ENCODE measurements at places on chromosomes 3 and 15.

GRCh38 chr3:128463771-128464170, 2.9 kb downstream of the DNAJB8 start:
- no peak for DNase-seq

DNA sequence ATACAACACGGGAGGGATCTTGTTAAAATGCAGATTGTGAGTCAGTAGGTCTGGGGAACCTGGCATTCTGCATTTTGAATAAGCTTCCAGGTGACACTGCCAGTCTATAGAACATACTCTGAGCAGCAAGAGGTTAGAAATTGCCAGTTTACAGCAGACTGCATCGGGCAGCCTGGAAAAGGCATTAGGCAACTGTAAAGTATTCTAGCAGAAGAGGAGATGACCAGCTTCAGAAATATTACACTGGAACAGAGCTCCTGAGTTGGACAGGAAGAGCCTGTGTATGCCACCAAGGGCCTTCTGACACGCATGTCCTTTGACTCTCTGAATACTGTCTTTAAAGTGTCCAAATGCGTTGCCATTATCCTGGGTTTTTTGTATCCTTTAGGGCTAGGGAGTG, 2.5 kb upstream of the ACAN start:
- DNase-seq = no peak

DNA sequence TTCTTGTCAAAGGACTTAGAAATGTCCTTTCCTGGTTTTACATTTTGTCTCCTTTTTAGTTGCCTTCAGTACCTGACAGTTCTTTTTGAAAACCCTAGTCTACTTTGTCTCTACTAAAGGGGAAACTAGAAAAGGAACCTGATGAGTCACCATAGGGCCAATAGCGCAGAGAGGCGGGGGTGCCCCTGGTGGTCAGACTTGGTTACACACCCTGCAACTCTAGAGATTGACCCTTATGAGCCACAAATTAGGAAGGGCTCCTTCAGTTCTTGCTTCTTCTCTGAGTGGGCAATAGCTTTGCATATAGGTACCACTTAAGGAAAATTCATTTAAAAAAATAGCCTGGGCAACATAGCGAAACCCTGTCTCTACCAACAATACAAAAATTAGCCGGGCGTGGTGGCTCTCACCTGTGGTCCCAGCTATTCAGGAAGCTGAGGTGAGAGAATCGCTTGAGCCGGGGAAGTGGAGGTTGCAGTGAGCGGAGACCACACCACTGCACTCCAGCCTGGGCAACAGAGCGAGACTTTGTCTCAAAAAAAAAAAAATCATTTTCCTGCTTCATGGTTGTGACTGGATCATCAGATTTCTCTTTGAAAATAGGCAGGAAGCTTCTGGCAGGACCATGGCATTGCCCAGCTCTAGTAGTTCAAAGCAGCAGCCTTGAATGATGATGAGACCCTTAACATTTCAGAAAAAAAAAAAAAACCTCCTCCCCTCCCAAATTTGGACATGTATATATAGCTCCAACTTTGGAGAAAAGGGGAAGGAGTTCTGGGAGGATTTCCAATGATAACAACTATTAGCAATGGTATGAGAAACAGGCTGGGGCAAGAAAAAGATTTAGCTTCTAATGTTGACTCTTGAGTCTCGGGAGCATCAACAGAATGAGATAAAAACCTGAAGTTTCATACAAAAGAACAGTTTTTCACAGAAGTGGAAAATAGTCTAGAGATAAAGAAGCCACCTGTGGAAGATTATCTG, 45.2 kb upstream of the RASA2 start:
- DNase-seq = peak; percentile 50

- DNase-seq = no peak
Measured at GRCh38 chr3:31377045-31377642, 155.6 kb upstream of the STT3B start.

- DNase-seq = no peak
Measured at GRCh38 chr15:92981333-92981732, 81.2 kb downstream of the CHD2 start.

DNA sequence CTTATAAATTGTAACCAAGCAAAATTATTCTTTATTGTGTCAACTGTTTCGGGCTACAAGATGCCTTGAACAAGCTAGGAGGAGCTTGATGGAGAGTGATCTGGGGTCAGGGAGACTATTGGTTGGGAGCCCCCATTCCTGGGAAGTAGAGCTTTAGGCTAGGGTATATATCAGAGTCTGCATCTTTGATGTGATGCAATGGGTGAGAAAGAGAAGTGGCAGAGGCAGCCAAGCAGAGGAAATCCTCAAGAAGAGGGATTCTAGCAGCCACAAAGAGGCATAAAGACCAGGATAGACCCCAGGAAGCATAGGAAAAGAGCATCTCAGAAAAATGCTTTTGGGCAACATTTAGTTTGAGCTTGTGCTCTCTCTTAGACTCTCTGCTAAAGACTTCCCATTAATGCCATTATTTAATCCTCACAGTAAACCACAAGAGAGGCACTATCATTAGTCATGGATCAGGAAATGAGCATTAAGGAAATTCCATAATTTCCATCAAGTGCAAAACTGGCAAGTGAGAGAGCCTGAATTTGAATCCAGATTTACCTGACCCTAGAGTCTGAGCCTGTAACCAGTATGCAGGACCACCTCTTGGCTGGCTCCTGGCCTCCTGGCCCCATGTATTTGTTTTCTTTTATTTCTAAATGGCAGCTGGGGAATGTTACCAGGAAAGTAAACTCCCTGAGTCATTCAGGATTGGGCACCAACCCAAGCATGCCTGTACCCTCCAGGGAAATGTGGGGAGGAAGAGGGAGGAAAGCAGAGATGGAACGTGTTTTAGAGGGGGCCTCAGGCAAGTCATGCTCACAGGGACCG, 118.7 kb downstream of the RPL22L1 start:
- no peak for DNase-seq

GRCh38 chr3:118199044-118199443, 835.6 kb downstream of the IGSF11 start:
- no peak for DNase-seq

- no peak for DNase-seq
Measured at GRCh38 chr3:58260261-58260731, 22.7 kb downstream of the ABHD6 start.

GRCh38 chr3:17974206-17974841, 231.9 kb upstream of the TBC1D5 start:
- no peak for DNase-seq

GRCh38 chr3:123357275-123357674, 91.6 kb downstream of the ADCY5 start:
- DNase-seq = no peak

DNA sequence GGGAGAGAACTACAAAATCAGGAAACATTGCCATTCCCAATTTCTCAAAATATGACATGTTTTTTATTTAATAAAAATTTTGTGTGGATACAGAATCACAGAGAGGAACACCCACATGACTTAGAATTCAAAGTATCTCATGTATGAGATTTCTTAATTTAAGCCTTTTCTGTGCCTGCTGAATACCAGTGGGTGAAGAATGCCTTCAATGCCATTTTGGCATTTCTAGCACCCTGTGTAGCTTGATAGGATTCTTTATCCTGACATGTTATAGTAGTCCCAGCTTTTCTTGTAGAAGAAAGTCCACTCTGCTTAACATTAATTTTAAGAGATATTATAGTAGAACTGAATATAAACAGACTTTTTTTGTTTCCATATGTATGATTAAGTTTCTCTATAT, 3.1 kb upstream of the SLMAP start:
- no peak for DNase-seq

DNA sequence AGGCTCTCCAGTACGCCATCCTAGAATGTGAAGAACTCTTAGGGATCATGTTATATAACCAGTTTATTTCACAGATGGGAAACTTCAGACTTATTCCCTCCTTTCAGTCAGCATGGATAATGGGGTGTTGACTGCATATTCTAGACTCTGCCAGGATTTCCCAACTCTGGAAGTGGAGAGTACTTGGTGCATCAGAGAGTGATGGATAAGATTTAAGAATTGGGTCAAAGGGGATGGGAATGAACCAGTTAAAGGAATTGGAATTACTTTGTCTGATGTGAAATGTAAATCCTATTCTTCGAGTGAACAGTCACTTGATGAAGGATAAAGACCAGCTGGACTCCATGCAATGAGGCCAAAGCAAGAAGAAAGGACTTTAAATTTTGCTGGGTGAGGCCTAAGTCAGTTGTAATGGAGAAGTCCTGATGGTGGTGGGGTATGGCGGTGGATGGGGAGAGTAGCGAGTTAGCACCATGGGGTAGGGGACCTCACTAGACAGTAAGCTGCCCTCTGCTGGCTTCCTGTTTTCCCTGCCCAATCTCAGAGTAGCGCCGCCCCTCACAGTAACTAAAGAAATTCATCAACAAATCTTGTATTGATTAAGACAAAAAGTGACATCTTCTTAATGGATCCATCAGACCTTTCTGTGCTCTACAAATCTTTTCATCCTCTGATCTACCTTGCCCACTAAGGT, 7.3 kb upstream of the CACNA1D start:
- DNase-seq = no peak

DNA sequence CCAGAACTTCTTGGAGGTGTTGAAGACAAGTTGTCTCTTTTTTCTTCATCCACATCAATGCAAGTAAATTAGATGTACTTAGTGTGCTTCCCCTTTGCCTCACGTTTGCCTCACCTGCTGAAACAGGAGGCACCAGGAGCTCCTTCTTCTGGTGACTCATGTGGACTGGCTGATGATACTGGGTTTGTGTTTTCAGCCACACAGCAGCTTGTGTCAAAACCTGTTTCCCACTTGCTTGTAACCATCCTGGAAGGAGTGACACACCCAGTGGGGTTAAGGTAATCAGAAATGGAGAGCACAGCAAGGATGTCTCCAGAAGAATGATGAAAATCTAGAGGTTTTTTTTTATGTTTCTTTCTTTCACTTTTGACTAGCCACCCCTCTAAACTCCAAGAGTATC, 143.3 kb upstream of the RBMS3 start:
- no peak for DNase-seq

GRCh38 chr3:87949189-87949878, 109.5 kb downstream of the CGGBP1 start:
- no peak for DNase-seq

DNA sequence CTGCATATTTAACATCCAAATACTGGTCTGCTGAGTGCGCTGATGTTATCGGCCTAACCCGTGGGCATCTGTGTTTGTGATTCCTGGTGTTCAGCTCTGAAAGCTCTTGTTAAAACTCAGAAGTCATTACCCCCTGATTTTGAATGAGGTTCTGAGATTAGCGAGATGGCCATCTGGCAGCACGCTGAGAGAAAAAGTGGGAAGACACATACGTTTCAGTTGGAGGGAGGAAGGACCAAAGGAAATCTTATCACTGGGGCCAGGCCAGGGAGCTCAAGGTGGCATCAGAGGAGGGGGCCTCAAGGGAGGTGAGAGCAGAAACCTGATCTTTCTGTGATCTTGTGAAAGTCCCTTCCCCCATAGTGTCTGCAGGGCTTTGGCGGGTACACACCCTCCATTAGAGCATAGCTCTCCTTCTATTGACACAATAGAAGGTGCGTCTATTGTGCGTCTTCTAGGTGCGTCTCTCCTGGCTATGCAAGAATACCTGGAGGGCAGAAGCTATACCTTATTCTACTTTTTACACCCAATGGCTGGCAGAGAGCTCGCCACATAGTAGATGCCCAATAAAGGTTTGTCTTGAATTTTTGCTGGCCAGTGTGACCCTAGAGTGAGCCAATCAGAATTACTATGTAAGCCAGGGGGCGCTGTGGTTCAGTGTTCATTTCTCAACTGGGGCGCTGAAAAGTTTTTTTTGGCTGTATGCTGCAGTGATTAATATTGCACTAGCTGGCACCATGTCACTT, 182.4 kb downstream of the SHQ1 start:
- peak; percentile 8 for DNase-seq

DNA sequence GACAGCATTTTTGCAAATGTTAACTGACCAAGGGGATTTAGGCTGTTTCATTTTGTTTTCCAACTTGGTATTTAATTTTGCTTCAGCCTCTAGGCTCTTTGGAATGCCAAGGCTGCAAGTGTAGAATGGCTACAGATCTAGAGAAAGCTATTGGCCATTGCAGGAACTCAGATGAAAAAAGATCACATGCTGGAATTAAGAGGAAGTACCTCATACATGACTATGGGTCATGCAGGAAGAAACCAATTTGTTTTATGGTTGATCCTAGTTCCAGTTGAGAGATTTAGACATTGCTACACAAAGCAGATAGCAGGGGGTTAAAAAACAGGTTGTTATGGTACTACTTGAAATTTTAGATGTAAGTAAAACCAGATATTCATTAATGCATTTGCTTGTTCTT, 12.7 kb upstream of the CLDN16 start:
- DNase-seq = no peak

- DNase-seq = no peak
Measured at GRCh38 chr15:39598186-39598850, 17.4 kb downstream of the THBS1 start.

GRCh38 chr3:49471856-49472495, 1.9 kb downstream of the DAG1 start:
- DNase-seq = no peak

- no peak for DNase-seq
Measured at GRCh38 chr3:98979296-98979695, 77.8 kb upstream of the DCBLD2 start.

GRCh38 chr3:20160230-20160629, 25.8 kb downstream of the SGO1 start:
- DNase-seq = no peak

GRCh38 chr15:55475842-55476241, 32.2 kb downstream of the DNAAF4 start:
- DNase-seq = no peak

- peak; percentile 29 for DNase-seq
Measured at GRCh38 chr3:196502775-196503195, 783 bp downstream of the RNF168 start.

- DNase-seq = no peak
Measured at GRCh38 chr15:25891081-25891480, 28.0 kb upstream of the ATP10A start.

DNA sequence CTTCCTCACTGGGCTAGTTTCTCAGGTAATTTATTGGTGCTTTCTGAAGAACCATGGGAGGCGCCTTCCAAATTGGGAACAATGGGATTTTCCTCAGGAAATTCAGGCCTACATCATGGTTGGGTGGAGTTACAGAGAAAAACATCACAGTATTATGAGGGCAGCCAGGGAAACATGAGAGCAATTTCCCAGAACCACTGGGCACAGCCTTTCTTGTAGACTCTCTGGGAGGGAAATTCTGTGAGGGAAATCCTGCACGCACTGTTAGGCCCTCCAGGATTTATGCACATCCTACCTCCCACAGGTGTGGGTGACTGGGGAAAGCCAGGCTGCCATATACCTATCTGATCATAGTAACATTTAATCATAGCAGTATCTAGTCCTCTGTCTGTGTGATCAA, 13.2 kb downstream of the POPDC2 start:
- no peak for DNase-seq

- no peak for DNase-seq
Measured at GRCh38 chr15:32919749-32920414, 202.1 kb downstream of the GREM1 start.

- no peak for DNase-seq
Measured at GRCh38 chr3:136788154-136788553, 30.8 kb upstream of the SLC35G2 start.

- DNase-seq = no peak
Measured at GRCh38 chr3:107938143-107938542, 152.7 kb downstream of the CD47 start.

GRCh38 chr3:42375121-42375800, 35.1 kb downstream of the LYZL4 start:
- no peak for DNase-seq

GRCh38 chr15:63405159-63405558, 23.5 kb upstream of the CA12 start:
- no peak for DNase-seq

All from stimulated activated CD4-positive, alpha-beta T cell treated with anti-CD3 and anti-CD28 coated beads, Interleukin-1b, Interleukin-23, amount 100 ng/mL, for 1 hour (primary cell).